ENCODE measurements at places on chromosomes 1 and 21.

- DNase-seq = no peak
These were observed 42.7 kb downstream of the CSMD2 start for GRCh38 chr1:34122080-34122932.

- no peak for DNase-seq
These were observed 186.1 kb downstream of the CLEC20A start for GRCh38 chr1:178310685-178311105.

DNA sequence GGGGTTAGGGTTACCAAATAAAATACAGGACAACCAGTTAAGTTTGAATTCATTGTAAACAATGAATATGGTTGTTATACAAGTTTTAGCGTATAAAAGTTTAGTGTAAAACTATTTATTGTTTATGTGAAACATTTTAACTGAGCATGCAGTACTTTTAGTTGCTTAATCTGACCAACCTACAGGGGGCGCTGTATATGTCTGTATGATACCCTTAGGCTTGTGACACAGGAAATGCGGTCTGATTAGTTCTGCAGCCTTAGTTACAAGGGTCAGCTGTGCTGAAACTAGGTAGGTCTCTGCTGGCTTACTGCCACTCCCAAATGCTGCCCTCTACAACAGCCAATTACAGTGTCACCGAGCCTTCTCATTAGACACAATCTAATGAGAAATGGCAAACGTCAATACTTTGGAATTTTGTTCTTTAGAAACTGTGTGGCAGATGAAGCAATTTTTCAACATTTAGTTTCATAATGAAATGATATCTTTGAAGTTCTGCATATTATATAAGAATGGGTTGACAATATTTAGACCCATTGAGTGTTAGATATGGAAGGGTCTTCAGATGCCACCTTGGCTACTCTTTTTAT lies 56.2 kb downstream of the NTNG1 start:
- DNase-seq = peak; percentile 12

DNA sequence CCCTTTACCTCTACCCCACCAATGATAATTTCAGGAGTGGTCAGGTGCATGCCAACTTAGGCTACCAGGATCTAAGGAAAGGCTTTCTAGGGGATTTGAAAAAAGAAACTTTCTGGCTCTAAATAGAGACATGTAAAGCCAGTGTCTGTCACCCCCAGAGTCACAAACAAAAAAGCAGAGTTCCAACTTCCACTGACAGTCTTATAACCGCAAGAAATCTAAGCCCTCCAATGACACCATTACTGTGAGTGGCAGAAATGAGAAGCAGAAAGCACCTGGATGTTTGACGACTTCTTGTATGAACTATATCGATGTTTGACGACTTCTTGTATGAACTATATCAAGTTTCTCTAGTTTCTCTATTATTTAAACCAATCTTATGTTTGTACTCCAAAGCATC lies 6.0 kb downstream of the DENND1B start:
- no peak for DNase-seq

- DNase-seq = peak; percentile 16
These were observed 33.2 kb upstream of the FAM163A start for GRCh38 chr1:179709841-179710329.
